HFFc6 (cell line): ENCODE measurements at places on chromosomes 12 and 14. TPM values are rescaled to one million over a fixed set of nuclear protein-coding genes. Genes with fewer than 3 reads are reported as not detected.
A peak's percentile ranks its signal among the peaks of the same experiment; 100 is the strongest.

DNA sequence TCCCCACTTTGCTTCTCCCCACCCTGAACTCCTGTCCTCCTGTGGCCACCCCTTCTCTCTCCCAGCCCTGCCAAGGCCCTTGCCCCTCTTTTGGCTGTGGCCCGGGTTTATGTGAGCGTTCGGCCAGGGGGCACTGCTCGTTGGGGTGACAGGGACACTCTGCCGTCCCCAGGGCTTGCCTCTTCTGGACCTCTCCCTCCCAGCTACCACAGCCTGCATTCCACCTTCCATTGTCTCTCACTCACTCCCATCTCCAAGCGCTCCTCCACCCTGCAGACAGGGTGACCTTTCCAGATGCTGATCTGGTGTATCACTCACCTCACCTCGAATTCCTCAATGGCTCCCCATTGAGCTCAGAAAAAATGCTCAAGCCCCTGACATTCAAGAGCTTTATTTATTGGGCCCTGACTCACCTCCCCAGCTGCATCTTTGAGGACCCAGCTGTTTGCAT is 1.4 kb downstream of the SERPINA9 start:
- H3K27ac ChIP-seq = no peak overlapping the region
- no peaks in the 10 kb centered on the region; the same call in 1 of the 2 replicates for H3K27me3 ChIP-seq
- H3K4me3 ChIP-seq = no peak overlapping the region

- no peak overlapping the region for H3K27ac ChIP-seq
- H3K27me3 ChIP-seq = no peaks in the 10 kb centered on the region
- no peak for DNase-seq
These were observed 316.1 kb downstream of the GALC start for GRCh38 chr14:87676814-87677437.

DNA sequence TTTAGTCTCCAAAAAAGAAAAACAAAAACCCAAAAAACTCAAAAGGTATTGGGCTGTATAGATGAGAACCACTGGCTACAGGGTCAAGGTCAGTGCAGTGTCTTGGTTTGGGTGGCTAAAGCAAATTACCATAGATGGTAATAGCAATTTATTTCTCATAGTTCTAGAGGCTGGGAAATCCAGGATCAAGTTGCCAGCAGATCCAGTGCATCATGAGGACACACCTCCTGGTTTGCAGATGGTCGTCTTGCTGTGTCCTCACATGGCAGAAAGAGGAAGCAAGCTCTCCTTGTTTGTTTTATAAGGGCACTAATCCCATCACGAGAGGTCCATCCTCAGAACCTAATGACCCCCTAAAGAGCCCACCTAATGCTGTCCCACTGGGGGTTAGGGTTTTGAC is 11.2 kb downstream of the COX14 start:
- H3K27me3 ChIP-seq = peaks cover 1% of the 10 kb centered on the region; the same call in 1 of the 2 replicates
- no peak for DNase-seq
- H3K4me1 ChIP-seq = no peaks in the 10 kb centered on the region
- H3K4me3 ChIP-seq = no peak overlapping the region
- H3K36me3 ChIP-seq = peaks cover 24% of the 10 kb centered on the region
- no peak overlapping the region for H3K27ac ChIP-seq

DNA sequence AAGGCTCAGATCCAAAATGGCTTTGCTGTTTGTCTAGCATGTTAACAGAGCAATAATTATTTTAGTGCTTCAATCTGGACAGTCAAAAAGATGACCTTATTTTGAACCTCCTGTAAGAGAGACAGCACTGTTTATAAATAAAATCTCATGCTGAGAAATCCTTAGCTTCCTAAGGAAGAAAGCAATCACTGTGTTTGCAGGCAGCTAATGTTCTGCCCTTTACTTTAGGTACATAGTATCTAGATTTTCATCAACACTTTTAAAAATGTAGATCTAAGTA is 105.3 kb downstream of the PRKD1 start:
- no peak for DNase-seq
- H3K36me3 ChIP-seq = no peaks in the 10 kb centered on the region
- H3K4me1 ChIP-seq = peaks cover 27% of the 10 kb centered on the region
- H3K27me3 ChIP-seq = no peaks in the 10 kb centered on the region
- no peak overlapping the region for H3K27ac ChIP-seq

DNA sequence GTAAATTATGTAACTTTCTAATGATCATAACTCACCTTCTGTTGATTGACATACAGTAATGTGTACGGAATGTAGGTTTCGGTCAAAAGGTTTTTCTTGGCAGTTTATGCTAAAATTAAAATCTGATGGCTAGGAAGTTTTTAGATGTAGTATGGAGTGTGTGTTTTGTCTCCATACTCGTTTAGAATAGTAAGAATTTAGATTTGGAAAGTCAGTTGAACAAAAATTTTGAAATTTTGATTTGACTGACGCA is 859 bp downstream of the PALS1 start:
- H3K27ac ChIP-seq = peak overlapping the region; percentile 93
- peaks cover 19% of the 10 kb centered on the region for H3K36me3 ChIP-seq
- H3K27me3 ChIP-seq = peaks cover 3% of the 10 kb centered on the region; the same call in 1 of the 2 replicates
- DNase-seq = no peak
- H3K4me3 ChIP-seq = peak overlapping the region; percentile 96

DNA sequence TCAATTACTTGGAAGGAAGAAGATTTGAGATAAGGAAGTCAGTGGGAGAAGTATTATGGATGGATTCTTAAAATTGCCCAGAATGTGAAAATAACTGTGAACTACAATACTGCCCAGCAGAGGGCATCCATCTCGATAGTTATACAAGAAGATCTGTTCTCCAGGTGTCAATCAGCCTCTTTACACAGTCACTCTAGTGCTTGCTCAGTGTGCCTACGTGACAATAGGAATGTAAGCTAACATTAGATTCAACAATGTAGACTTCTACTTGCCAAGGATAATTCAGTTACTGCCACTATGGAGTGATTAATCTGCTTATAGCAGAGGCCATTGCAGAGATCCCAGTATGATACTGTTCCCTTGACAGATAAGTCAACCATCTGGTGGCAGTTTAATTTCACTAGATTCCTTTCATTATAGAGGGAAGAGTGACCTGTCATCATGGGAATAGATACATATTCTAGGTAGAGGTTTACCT is 10.6 kb upstream of the MAP4K5 start:
- DNase-seq = peak; percentile 38
- H3K36me3 ChIP-seq = peaks cover 4% of the 10 kb centered on the region; the same call in 1 of the 2 replicates
- H3K27me3 ChIP-seq = peaks cover 11% of the 10 kb centered on the region
- H3K27ac ChIP-seq = no peak overlapping the region

GRCh38 chr12:93862424-93862823 is 185.2 kb downstream of the CRADD start:
- no peak overlapping the region for H3K4me3 ChIP-seq
- peaks cover 29% of the 10 kb centered on the region for H3K4me1 ChIP-seq
- peak; percentile 10 for DNase-seq

DNA sequence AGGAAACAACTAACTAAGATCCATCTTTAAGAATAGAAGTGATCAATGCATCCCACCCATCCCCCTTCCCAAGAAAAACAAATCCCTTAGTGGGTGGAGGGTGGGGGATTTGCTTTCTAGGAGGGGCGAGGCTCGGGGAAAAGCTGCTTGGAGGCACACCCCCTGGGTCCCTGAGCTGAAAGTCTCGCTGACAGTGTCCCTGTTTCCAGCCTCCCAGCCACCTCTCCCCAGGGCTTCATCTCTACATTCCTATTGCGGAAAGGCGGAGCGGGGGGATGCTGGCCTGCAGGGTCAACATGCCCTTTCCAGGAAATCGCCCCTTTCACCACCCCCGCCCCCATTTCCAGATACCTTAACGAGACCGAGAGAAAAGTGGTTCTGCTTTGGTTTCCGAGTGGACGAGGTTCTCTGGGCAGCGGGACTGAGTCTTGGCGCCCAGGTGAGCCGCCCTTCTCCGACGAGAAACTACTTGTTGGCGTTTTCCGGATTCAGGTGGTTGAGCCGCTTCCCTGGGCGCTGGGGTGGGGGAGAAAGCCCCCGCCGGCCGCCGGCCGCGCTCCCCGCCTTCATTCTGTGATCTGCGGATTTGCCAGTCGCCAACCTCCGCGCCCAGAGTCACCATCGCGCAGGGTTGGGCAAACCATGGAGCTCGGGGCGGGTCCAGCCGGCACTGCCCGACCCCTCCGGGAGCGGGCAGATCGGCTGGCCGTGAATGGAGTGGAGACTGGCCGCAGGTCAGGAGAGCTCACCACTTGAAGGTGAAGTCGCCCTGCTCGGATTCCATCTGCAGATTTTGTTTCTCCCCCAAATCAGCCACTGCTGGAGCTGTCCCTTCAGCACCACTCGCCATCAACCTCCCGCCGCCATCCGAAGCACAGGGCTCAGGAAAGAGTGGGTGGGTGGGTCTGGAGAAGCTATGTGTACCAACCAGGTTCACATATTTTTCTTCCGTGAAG is 505 bp downstream of the KCNC2 start:
- no peak for DNase-seq
- no peak overlapping the region for H3K4me3 ChIP-seq
- peaks cover 20% of the 10 kb centered on the region for H3K27me3 ChIP-seq
- peaks cover 10% of the 10 kb centered on the region for H3K36me3 ChIP-seq

Gene HVCN1
- total RNA-seq = 0.48 and 0.52 TPM in 2 replicates

Gene BDKRB2
- total RNA-seq = 7.3 and 8.7 TPM in 2 replicates

Gene BCL2L2
- total RNA-seq = 28.7 to 35.0 TPM (median 29.5 TPM) in 3 replicates

Gene SLC25A47
- total RNA-seq = not detected in 3 replicates

Gene GPR137C
- 0.54 to 1.1 TPM (median 0.75 TPM) in 3 replicates for total RNA-seq

Gene GZMH
- total RNA-seq = not detected in 3 replicates

Gene AKAP3
- 0.48 to 0.92 TPM (median 0.75 TPM) in 3 replicates for total RNA-seq
